ENCODE measurements at places on chromosomes 13 and 19.

- DNase-seq, result no peak
Observed at GRCh38 chr13:75153386-75153785, 328.6 kb downstream of the TBC1D4 start.

- no peak for DNase-seq
Observed at GRCh38 chr13:90105849-90106496, 1241.5 kb upstream of the MIR17HG start.

DNA sequence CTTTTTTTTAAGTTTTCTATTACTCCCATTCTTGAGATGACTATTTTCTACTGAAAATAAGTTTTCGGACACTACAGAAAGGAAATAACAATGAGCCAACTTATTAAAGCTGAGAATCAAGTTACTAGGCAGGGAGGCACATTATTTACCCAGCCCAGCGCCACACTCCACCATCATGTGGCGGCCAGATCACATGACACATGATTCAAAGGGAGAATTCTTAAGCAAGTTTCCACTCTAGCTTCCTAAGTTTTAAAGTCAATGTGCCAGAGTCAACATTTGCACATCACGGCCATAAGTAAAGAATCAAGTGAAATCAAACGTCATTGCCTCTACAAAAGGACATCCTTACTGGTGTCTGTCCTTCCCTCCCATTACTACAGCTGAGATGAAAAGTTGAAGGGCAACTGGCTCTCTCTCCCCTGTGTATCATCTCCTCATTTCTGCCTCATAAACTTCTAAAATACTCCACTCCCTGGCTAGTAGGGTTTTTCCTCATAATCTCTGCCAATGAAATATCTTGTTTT is 81.7 kb downstream of the KLF12 start:
- no peak for DNase-seq

- DNase-seq, result no peak
Observed at GRCh38 chr19:6564393-6564792, 26.6 kb downstream of the CD70 start.

- no peak for DNase-seq
Observed at GRCh38 chr19:13447978-13448377, 58.3 kb downstream of the CACNA1A start.

DNA sequence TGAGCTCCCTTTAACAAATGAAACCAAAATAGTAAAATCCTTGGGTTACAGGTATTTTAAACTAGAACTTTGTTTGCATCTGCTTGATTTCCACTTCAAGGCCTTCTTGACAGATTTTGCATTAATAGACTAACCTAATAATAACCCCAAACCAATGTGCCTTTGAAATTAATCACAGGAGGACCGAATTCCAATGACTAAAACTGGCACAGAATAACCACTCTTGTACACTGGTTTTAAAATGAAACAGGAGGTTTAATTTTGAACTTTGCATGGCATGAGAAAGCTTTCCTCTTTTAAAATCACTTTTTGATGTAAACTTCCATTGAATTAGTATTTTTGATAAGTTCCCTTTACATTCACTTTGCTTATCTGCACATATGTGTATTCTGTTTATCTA is 269.6 kb downstream of the SLITRK5 start:
- DNase-seq, result no peak

DNA sequence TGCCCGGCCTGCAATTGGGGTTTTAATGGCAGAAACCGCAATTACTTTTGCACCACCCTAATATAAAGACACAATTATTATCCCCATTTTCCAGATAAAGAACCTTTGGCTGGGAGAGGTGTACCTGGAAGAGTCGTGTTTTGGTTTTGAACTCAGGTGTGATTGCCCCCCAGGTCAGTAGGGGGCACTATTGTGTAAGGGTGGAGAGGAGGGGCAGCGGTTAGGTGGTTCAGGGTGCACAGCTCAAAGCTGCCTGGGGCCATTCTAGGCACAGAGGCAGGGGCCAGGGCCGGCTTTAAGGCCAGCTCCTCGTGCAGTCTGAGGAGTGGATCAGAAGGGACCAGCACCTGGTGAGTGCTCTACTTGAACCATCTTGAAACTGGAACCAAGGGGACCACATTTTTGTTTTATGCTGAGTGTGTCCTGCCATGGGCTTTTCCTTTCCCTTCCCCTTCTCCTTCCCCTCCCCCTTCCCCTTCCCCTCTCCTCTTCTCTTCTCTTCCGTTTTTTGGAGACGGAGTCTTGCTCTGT is 5.8 kb upstream of the FCGRT start:
- peak; percentile 83 for DNase-seq

DNA sequence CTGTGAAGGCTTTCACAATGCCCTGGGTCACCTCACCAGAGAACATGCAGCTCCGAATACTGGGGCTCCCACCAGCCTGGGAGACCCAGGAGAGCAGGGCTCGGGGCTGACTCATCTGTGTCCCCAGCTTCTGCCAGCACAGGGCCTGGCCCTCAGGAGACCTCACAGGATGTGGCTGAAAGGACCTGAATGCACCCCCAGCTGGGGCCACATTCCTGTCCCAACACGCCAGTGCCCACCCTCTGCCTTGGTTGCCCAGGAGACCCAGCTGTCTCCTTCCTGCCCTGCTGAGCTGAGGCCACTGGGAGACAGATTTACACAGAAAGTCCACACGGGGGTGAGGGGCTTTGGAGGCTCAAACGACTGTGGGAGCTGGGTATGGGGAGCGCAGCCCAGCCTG is 11.9 kb downstream of the BCAT2 start:
- peak; percentile 66 for DNase-seq

DNA sequence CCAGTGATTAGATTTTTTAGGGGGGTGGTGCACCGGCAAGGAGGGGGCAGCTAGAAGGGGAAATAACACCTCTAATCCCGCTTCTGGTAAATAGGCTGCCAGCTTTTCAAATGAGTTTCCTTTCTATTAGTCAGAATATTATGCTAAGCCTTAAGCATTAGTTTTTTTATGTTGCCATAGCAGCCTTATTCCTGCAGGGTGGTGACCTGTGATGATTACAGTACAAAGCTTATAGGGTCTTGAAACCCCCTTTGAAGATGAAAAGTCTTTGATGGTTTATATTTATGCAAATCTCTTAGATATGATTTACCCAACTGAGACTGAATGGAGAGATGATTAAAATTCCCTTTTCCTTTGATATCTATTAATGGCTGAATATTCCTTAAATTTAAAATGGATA is 109.8 kb downstream of the ZIC5 start:
- DNase-seq, result no peak

DNA sequence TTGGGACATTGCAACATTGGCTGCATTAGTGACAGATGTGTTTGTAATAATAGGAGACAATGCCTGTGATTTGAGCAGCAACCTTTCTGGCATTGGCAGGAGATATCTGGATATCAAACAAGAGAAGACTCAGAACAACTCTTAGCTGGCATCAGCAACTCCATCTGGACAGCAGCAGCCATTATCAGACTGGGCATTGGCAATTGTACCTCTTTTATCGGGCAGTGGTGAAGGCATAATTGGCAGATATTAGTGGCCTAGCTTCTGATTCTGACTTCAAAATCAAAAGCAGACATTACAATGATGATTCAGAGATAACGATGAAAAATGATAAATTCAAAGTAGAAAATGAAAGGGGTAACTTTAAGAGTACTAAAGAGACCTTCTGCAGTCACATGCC is 1193.7 kb downstream of the EFNB2 start:
- no peak for DNase-seq

DNA sequence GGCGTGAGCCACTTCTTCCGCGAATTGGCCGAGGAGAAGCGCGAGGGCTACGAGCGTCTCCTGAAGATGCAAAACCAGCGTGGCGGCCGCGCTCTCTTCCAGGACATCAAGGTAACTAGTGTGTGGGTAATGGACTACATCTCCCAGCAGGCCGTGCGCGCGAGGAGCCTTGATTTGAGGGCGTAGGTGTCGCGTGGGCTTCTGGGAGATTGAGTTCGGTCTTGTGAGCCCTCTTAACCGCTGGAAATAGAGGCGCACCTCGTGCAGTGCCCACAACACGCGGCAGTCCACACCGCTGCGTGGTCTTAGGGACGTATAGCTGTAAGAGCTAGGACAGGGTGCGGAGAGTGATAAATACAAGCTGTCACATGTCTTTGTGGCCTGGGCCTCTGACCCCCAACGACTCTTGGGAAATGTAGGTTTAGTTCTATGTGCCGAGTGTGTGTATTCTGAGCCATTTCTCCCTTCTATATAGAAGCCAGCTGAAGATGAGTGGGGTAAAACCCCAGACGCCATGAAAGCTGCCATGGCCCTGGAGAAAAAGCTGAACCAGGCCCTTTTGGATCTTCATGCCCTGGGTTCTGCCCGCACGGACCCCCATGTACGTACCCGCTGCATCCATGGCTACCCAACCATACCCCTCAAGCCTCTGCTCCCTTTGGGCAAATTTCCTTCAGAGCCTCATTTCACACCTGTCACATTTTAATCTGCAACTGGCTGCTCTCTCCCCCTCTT is 864 bp downstream of the FTL start:
- peak; percentile 91 for DNase-seq

DNA sequence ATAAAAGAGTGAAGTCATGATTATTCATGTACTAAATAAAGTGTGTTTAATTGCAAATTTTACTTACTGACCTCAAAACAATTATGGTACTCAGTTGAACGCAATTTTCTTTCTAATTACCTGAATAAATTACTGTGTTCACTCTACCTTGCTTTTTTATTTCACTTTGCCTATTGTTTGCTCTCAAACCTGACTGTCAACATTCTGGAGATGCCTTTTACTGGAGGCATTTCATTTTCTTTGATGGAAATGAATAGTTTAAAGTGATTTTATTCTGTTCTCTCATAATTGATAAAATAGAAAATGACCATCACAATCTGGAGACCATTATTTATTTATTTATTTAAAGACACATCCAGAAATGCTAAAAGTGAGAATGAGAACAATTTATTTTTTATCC is 811.5 kb upstream of the ATXN8OS start:
- DNase-seq, result no peak

GRCh38 chr19:40578442-40578908 is 1.8 kb downstream of the SHKBP1 start:
- no peak for DNase-seq

DNA sequence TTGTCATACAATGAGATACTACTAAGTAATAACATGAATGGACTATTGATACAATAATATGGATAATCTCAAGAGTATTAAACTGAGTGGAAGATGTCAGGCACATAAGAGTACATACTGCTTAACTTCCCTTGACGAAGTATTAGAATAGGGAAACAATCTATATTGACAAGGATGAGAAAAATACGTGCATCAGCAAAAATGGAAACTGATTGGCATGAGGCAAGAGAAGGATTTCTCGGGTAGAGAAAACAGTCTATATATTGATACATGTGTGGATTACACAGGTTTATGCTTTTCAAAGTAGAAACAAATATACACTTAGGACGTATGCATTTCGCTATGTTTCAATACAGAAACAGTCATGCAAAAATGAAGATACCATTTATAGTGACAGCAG is 57.4 kb downstream of the PRR20E start:
- no peak for DNase-seq

DNA sequence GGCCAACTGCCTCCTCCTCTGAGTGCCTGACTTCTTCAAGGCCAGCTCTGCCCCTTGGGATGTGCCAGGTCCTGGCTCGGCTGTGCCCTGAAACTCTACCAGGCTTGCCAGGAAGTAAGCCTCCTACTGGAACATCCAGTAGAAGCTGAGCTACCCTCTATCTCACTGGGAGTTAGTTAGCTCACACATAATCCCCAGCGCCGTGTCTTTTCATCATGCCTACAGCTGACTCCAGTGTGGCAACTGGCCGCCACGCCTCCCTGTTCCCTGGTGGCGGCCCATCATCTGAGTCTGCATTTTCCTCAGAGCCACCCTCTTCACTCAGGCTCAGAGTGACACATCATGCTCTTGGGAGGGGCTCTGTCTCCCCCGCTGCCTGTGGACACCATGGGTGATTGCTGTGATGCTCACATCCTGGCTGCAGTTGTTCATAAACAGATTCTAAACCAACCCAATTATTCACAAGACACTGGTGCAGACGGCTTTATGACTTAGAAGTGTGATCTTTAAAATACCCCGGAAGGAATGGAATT is 131.9 kb upstream of the IRS2 start:
- DNase-seq, result no peak

GRCh38 chr13:113903912-113904311 is 40.0 kb upstream of the GAS6 start:
- DNase-seq, result no peak

GRCh38 chr13:27679396-27679795 is 57.7 kb downstream of the POLR1D start:
- no peak for DNase-seq

DNA sequence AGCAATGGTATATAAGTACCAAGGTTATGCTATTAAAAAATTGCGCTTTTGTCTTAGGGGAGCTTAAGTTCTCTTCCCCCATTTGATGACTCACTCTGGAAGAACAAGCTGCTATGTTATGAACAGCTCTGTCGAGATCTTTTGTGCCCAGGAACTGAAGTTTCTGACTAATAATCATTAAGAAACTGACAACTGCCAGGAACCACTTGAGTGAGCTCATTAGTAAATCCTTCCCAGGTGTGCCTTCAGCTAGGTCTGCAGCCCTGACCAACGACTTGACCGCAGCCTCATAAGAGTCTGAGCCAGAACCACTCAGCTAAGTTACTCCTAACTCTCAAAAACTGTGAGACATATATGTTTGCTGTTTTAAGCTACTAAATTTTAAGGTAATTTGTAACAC is 147.8 kb downstream of the SLITRK6 start:
- no peak for DNase-seq

DNA sequence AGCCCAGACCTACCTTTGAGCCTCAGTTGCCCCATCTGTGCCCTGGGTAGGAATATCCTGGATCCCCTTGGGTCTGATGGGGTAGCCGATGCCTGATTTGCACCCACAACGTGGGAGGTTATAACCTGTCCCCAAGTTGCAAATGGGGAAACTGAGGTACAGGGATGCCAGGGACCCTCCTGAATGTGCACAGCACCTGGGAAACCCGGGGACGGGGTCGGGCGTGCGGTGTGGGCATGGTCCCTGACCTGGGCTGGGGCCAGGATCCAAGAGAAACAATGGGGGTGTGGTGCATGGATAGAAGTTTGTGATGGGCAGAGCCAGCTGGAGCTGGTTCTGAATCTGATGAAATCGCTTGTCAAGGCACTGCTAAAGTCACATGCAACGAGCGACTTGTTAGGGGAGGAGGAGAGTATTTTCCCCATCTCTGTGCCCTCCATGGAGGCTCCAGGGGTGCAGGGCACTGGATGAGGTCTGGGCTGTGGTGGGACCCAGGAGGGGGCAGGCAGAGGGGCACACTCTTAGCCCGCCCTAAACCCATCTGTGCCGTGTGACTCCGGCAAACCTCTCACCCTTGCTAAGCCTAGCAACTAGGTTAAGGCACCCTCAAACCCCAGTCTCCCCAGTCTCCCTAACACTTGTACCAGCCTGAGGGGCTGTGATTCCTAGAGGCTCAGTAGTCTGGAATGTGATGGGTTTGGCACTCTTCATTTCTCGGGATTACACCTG is 749 bp downstream of the GDF15 start:
- no peak for DNase-seq

GRCh38 chr19:32017176-32017953 is 328.0 kb upstream of the ZNF507 start:
- DNase-seq, result no peak

DNA sequence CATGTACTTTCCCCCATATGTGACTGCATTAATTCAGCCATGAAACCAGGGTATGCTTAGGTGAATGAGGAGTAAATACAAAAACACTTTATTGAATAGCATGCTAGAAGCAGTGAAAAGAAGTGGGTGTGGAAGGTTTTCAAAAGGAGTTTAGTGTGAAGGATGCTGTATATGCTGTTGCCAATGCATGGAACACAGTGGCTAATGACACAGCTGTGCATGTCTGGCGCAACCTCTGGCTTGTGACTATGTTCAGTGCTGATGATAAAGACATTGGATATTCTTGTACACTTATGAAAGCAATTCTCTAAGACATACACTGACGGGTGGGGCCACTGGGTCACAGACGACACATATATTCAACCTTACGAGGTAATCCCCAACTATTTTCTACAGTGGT is 55.2 kb downstream of the SOX21 start:
- DNase-seq, result no peak
